Upper lobe of right lung (tissue), 1 donor: ENCODE measurements at places on chromosomes 7 and 10. TPM values are rescaled to one million over a fixed set of nuclear protein-coding genes. Genes with fewer than 3 reads are reported as not detected.

DNA sequence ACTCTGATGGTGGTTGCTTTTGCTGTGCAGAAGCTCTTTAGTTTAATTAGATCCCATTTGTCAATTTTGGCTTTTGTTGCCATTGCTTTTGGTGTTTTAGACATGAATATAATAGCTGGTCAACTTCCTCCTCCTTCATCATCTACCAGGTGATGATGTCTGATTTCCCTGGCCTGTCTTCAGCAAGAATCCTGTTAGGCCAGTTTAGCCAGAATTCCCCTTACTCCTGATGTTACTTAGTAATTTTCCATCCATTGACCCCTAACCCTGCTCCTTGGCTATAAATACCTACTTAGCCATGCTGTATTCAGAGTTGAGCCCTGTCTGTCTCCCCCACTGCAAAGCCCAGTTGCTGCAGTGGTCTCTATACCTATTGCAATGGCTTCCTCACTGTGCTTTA lies 91.4 kb downstream of the ZNF777 start:
- no peak for DNase-seq
- H3K4me3 ChIP-seq, result no peak overlapping the region
- H3K4me1 ChIP-seq, result no peaks in the 10 kb centered on the region
- no peaks in the 10 kb centered on the region for H3K27me3 ChIP-seq
- no peaks in the 10 kb centered on the region for H3K36me3 ChIP-seq
- H3K27ac ChIP-seq, result no peak overlapping the region

GRCh38 chr7:150988230-150989226 lies 2.3 kb upstream of the NOS3 start:
- no peak overlapping the region for H3K27ac ChIP-seq
- no peak for DNase-seq

DNA sequence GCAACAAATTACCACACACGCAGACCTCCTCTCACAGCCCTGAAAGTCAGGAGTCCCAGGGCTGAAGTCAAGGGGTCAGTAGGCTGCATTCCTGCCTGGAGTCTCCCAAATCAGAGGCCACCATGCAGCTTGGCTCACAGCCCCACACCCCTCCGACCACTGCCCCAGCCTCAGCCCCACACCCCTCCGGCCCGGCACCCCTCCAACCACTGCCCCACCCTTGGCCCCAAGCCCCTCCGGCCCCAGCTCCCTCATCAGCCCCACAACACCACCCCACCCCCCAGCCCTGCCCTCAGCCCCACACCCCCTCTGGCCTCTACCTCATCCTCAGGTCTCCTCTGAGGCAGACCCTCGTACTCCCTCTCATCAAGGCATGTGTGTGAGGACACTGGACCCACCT lies 85.7 kb downstream of the DIP2C start:
- no peak overlapping the region for H3K27ac ChIP-seq
- H3K27me3 ChIP-seq, result no peaks in the 10 kb centered on the region
- peaks cover 15% of the 10 kb centered on the region for H3K4me1 ChIP-seq
- H3K36me3 ChIP-seq, result no peaks in the 10 kb centered on the region
- H3K4me3 ChIP-seq, result no peak overlapping the region

The INMT gene
- 501 TPM for total RNA-seq
